GM23338 (cell line): ENCODE measurements at places on chromosomes 4 and X. TPM values are rescaled to one million over a fixed set of nuclear protein-coding genes. Genes with fewer than 3 reads are reported as not detected.

- no peak for DNase-seq
These were observed 256.8 kb upstream of the CXXC4 start for GRCh38 chr4:104751468-104751867.

DNA sequence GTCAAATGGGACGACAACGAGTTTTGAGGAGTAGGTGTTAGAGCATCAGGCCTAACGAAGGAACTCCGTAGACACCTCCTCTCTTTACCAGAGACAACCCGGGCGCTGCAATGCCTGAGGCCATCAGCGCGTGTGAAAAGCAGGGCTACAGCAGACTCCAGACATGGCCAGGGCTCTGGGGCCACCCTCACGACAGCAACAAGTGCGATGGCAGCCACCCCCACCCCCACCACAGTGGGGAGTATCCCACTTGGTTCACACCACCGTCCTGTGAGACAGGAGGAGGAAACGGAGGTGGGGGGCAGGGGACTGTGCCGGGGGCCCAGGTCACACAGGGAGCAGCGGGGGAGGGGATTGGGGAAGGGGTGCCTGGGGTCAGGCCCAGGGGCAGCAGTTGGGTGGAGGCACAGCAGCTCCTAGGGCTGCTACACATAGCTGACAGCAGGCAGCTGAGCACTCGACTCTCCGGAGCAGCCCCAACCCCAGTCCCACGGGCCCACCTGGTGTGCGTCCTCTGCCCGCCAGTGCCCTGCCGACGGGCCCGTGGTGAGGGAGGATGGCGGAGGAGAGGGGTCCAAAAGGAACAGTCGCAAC is 8.5 kb downstream of the LRPAP1 start:
- no peak for DNase-seq

- DNase-seq, result no peak
These were observed 30.4 kb upstream of the APELA start for GRCh38 chr4:164846566-164846965.

- no peak for DNase-seq
These were observed 85.8 kb upstream of the RPS6KA3 start for GRCh38 chrX:20352504-20352903.

ZFP42 gene
- polyA plus RNA-seq, result 70.0 and 70.9 TPM in 2 replicates

GC gene
- polyA plus RNA-seq, result 0.38 and 1.7 TPM in 2 replicates

CSAG3 gene
- 3.2 and 4.8 TPM in 2 replicates for polyA plus RNA-seq
